Midbrain (tissue), 1 donor: ENCODE measurements at places on chromosomes 13 and 19.

GRCh38 chr13:107743526-107743925 is 471.8 kb downstream of the LIG4 start:
- no peak for DNase-seq

DNA sequence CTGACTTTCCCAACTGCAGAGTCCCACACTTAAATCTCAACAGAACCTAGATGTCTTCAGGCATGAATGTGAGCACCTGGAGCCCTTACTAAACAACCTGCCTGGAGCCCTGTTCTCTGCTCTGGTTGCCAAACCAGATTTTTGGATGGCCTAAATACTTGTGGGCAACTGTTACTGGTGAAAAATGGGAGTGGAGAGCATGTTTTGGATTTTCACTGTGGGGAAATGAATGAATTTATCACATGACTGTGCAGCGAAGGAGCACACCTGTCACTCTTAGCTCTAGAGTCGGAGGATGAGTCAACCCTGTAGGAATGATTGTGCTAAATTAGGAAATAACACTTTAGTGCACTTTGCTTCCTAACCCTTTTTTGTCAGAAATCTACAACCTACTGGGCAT is 30.3 kb downstream of the SHISA2 start:
- no peak for DNase-seq

- no peak for DNase-seq
Measured at GRCh38 chr13:102970542-102970941, 95.7 kb downstream of the SLC10A2 start.

DNA sequence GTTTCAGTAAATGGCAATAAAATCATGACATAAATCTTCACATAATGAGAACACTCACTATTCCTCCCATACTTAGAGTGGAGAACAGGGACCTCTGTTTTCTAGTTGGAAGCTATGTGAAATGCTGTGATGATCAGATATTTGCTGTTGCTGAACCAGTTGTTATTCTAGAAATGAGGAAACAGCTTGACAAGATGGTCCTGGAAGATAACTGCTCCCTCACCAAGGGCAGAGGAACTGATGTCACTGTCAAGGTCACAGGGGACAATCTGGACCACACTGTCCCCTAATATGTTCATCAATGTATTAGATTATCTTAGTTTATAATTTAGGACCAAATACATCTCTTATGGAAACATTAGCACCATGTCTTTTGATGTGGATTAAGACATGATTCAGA is 1173.3 kb downstream of the PCDH17 start:
- no peak for DNase-seq

- DNase-seq = no peak
Measured at GRCh38 chr19:58196901-58197616, 14.2 kb downstream of the ZNF274 start.

DNA sequence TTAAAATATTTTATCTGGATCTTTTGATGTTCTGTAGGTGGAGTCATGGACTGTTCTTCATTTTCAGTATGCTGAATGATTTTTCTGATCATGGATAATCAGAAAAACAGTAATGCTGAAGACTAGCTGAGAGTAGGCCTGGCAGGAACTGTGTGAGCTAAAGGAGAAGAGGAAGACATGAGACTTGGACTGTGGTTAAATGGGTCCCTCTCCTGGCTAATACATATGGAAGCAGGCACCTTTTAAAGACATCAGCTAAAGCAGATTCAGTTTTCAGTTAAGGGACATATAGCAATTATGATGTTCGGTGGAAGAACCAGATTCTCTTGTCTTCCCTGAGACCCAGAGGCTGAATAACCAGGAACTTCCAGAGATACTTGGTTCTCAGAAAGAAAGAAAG is 169.4 kb downstream of the OLFM4 start:
- no peak for DNase-seq

- no peak for DNase-seq
Measured at GRCh38 chr13:100853434-100853833, 178.8 kb upstream of the TMTC4 start.

- DNase-seq = no peak
Measured at GRCh38 chr19:29860492-29860891, 48.7 kb downstream of the CCNE1 start.

DNA sequence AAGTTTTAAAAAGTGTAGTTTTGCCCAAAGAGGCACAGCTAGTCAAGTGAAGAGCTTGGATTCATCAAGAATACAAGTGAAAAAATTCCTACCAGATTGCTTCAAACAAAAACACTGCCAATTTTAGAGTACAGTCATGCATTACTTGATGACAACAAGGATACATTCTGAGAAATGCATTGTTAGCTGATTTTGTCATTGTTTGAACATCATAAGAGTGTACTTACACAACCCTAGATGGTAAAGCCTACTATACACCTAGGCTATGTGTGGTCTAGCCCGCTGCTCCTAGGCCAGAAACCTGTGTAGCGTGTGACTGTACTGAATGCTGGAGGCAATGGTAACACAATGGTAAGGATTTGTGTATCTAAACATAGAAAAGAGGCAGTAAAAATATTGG is 41.1 kb downstream of the TMTC4 start:
- DNase-seq = no peak

GRCh38 chr13:54513254-54513653 is 1484.6 kb downstream of the OLFM4 start:
- DNase-seq = no peak

DNA sequence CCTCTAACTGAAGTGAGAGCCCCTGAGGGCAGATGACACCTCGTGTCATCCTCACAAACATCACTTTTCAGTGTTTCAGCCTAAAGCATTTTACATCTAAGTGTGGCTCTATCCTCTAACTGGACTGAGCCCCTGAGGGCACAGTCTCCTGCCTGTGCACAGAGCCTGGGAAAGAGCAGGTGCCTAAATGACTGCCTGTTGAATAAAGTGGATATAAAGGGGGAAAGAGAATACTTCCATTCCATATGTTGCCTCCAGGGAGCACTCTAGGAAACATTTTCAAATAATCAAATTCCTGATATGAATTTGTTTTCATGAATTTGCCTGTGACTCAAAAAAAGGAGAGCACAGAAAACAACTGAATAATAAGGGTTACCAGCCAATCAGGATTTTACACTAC is 32.2 kb downstream of the CNMD start:
- no peak for DNase-seq

- no peak for DNase-seq
Measured at GRCh38 chr13:111584101-111584672, 263.7 kb downstream of the TEX29 start.

- DNase-seq = no peak
Measured at GRCh38 chr13:24284889-24285565, 24.4 kb upstream of the C1QTNF9 start.

- no peak for DNase-seq
Measured at GRCh38 chr19:39296055-39296645, at the start of gene IFNL1. TSS of gene IFNL1 (plus strand) at chr19:39296407. CDS start at chr19:39296422, 15 bp downstream.

- DNase-seq = no peak
Measured at GRCh38 chr13:113075711-113076110, 29.9 kb upstream of the F7 start.

DNA sequence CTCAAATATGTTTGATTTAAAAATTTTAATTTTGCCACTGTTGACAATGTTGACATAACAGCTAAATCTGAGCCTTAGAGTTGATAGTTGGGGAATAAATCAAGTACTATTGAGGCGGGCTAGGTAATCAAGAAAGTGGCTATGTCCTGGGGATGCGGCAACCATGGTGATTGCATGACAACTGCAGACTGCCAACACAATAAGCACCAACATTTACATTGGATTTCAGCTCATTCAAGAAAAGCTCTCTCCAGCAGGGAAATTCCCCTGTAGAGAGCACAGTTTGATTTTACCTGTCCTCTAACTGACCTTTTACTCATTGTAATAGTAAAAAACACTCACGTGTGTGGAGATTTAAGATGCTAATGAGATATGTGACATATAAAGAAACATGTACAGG is 63.1 kb downstream of the ZNF100 start:
- no peak for DNase-seq
